Articular chondrocyte of knee joint (primary cell): ENCODE measurements at places on chromosomes 12 and 14. TPM values are rescaled to one million over a fixed set of nuclear protein-coding genes. Genes with fewer than 3 reads are reported as not detected.

RHEBL1 gene
- 0.52 and 0.54 TPM in 2 replicates for total RNA-seq

FGD6 gene
- 8.0 and 16.5 TPM in 2 replicates for total RNA-seq

FOXG1 gene
- under 0.01 TPM in 1 of 2 replicates, not detected in the other for total RNA-seq

UTP20 gene
- total RNA-seq = 25.8 and 26.9 TPM in 2 replicates

NEUROD4 gene
- total RNA-seq = not detected in 2 replicates

TMEM119 gene
- 20.0 and 37.8 TPM in 2 replicates for total RNA-seq

SLC6A12 gene
- total RNA-seq = not detected in 2 replicates

NAV3 gene
- 3.1 and 10.6 TPM in 2 replicates for total RNA-seq

ACTR6 gene
- total RNA-seq = 20.3 and 37.9 TPM in 2 replicates

PKP2 gene
- not detected in 2 replicates for total RNA-seq

KLRB1 gene
- not detected in 2 replicates for total RNA-seq

BATF gene
- 0.65 and 0.78 TPM in 2 replicates for total RNA-seq

KRT85 gene
- under 0.01 TPM in 1 of 2 replicates, not detected in the other for total RNA-seq

FOXM1 gene
- 14.8 and 17.6 TPM in 2 replicates for total RNA-seq

IL26 gene
- total RNA-seq = 4.5 and 14.2 TPM in 2 replicates

SOX5 gene
- total RNA-seq = 72.3 and 86.2 TPM in 2 replicates

TMEM253 gene
- 0.32 TPM in 1 of 2 replicates, not detected in the other for total RNA-seq

C12orf60 gene
- total RNA-seq = 1.6 and 1.9 TPM in 2 replicates

RHNO1 gene
- total RNA-seq = 27.7 and 31.1 TPM in 2 replicates

CCDC175 gene
- total RNA-seq = not detected in 2 replicates

GLS2 gene
- total RNA-seq = not detected in 2 replicates

CRACR2A gene
- 3.6 and 4.3 TPM in 2 replicates for total RNA-seq

ANO2 gene
- 0.26 and 0.32 TPM in 2 replicates for total RNA-seq

AKAP6 gene
- 5.3 and 8.8 TPM in 2 replicates for total RNA-seq

CPNE8 gene
- 21.3 and 25.9 TPM in 2 replicates for total RNA-seq

ZC2HC1C gene
- total RNA-seq = 1.2 and 1.5 TPM in 2 replicates

DIO3 gene
- total RNA-seq = 0.11 and 0.52 TPM in 2 replicates

OR4E2 gene
- not detected in 2 replicates for total RNA-seq

GYS2 gene
- not detected in 2 replicates for total RNA-seq

KRT3 gene
- total RNA-seq = not detected in 2 replicates
